Prostate gland (tissue), 2 donors: ENCODE measurements at places on chromosomes 2 and 18. TPM values are rescaled to one million over a fixed set of nuclear protein-coding genes. Genes with fewer than 3 reads are reported as not detected.

The SESTD1 gene
- 7.7 TPM for total RNA-seq

The SEMA4C gene
- 45.9 TPM for total RNA-seq

The SLC5A7 gene
- 0.17 TPM for total RNA-seq

GRCh38 chr2:119440873-119441272 lies 9.2 kb downstream of the TMEM37 start:
- no peak overlapping the region for H3K4me3 ChIP-seq
- H3K27ac ChIP-seq = no peak overlapping the region
- H3K27me3 ChIP-seq = no peaks in the 10 kb centered on the region

DNA sequence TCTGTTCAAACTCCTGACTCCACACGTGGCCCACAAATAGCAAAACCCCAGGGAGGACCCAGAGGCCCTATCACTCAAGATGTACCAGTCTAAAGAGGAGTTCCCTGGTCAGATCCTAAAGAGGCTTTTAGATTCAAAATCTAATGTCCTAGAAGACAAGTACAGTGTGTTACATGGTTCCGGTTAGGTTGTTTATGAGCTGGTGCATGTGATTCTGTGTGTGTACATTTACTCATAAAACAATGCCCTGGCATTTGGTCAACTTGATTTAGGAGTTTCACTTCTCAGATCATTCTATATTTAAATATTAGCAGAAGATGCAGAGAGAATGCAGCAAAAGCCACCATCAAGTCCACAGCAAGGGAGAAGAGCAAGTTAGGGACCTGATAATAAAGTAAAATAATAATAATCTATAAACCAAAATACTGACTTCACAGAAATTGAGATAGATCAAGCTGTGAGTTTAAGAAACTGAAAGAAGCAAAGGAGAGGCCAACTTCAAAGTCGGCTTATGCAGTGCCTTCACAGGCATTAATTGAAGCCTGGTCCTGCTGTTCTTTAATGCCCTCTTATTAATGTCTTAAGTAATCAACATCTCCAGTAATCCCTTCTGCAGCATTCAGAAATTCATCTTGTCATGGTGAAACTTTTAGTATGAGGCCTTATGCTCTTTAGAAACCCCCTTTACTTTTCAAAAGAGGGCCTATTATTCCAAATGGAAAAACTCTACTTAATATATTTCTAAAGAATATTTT lies 4.2 kb upstream of the AP1S3 start:
- no peaks in the 10 kb centered on the region for H3K36me3 ChIP-seq
- DNase-seq = peak; percentile 64
- no peak overlapping the region for H3K4me3 ChIP-seq
- peak overlapping the region; percentile 76 for H3K27ac ChIP-seq
- peaks cover 8% of the 10 kb centered on the region for H3K4me1 ChIP-seq

GRCh38 chr2:175251425-175252041 lies 70.0 kb upstream of the ATP5MC3 start:
- no peak overlapping the region for H3K27ac ChIP-seq
- H3K36me3 ChIP-seq = no peaks in the 10 kb centered on the region
- H3K4me1 ChIP-seq = no peaks in the 10 kb centered on the region
- no peak for DNase-seq
- H3K27me3 ChIP-seq = no peaks in the 10 kb centered on the region

- no peak overlapping the region for H3K4me3 ChIP-seq
- no peaks in the 10 kb centered on the region for H3K4me1 ChIP-seq
- H3K27me3 ChIP-seq = no peaks in the 10 kb centered on the region
- no peak overlapping the region for H3K27ac ChIP-seq
These were observed 146.1 kb upstream of the ZSWIM2 start for GRCh38 chr2:186995092-186995491.

GRCh38 chr2:177817300-177817699 lies 255.3 kb downstream of the PDE11A start:
- peak overlapping the region; percentile 35 for H3K27ac ChIP-seq
- no peaks in the 10 kb centered on the region for H3K36me3 ChIP-seq
- H3K4me3 ChIP-seq = no peak overlapping the region
- no peaks in the 10 kb centered on the region for H3K27me3 ChIP-seq
- peaks cover 4% of the 10 kb centered on the region for H3K4me1 ChIP-seq
